ENCODE measurements at places on chromosomes 5 and 9.

- DNase-seq, result no peak
These were observed 2.2 kb downstream of the TNIP1 start for GRCh38 chr5:151078490-151079262.

- DNase-seq, result no peak
These were observed 19.3 kb upstream of the CAMSAP1 start for GRCh38 chr9:135926402-135927194.

GRCh38 chr5:132375957-132376356, 6.4 kb downstream of the SLC22A5 start:
- no peak for DNase-seq

DNA sequence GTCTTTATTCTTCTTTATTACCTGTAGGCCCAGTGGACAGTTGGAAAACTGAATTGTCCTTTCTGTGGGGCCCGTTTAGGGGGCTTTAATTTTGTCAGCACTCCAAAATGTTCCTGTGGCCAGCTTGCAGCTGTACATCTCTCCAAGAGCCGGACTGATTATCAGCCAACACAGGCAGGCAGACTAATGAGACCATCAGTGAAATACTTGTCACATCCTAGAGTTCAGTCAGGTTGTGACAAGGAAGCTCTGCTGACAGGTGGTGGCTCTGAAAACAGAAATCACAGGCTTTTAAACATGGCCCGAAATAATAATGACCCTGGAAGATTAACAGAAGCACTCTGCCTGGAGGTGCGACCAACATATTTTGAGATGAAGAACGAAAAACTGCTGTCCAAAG, 47.9 kb downstream of the RNF180 start:
- no peak for DNase-seq

DNA sequence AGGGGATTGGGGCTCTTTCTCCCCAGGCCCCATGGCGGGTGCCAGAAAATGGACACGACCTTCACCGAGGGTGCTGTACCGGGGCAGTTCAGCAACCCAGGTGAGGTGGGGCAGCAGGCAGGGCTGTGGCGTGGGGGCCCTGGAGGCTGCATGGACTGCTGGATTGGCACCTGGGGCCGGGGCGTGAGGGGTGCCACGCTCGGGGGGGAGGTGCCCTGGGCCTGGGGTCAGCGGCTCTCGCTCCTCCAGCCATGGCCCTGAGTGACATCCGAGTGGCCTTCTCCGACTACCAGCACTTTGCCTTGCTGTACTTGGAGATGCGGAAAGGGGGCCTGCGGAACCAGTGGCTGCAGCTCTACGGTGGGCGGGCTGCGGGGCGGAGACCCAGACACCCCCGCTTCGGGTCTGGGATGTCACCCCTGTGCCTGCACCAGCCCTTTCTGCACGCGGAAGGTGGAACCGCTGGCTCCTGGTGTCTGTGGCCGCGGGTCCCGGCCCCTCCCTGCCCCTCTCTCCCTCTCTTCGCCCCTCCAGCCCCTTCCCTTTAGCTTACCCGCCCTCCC, 1.8 kb downstream of the LCNL1 start:
- DNase-seq, result no peak

GRCh38 chr9:130043654-130044623, 950 bp upstream of the FNBP1 start:
- DNase-seq, result peak; percentile 56

DNA sequence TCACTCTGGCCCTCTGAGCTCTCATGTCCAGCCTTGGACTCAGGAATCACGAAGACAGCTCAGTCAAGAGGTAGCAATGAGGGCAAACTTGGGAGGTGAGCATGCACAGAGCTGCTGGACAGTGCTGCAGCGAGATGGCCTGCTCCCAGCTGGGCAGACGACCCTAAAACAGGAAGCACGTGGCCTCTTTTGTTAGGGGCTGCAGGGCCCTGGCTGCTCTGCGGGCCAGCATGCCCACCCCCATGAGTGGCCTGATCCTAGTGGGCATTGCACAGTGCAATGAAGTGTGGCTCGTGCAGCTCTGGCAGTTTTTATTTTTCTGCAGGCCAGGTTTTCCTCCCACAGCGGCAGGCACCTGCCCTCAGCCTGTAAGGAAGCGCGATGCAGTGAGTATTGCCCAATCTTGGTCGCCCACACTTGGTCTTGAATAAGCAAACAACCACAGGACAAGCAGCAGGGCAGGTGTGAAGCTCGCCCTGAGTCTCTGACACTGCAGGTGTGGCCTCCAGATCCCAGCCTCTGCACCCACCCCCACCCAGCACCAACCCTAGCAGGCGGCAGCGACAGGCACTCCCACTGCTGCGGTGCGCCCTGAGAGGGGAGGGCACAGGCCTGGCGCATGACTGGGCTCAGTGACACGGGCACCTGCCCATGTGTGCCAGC, 60.8 kb downstream of the SEMA4D start:
- peak; percentile 79 for DNase-seq

DNA sequence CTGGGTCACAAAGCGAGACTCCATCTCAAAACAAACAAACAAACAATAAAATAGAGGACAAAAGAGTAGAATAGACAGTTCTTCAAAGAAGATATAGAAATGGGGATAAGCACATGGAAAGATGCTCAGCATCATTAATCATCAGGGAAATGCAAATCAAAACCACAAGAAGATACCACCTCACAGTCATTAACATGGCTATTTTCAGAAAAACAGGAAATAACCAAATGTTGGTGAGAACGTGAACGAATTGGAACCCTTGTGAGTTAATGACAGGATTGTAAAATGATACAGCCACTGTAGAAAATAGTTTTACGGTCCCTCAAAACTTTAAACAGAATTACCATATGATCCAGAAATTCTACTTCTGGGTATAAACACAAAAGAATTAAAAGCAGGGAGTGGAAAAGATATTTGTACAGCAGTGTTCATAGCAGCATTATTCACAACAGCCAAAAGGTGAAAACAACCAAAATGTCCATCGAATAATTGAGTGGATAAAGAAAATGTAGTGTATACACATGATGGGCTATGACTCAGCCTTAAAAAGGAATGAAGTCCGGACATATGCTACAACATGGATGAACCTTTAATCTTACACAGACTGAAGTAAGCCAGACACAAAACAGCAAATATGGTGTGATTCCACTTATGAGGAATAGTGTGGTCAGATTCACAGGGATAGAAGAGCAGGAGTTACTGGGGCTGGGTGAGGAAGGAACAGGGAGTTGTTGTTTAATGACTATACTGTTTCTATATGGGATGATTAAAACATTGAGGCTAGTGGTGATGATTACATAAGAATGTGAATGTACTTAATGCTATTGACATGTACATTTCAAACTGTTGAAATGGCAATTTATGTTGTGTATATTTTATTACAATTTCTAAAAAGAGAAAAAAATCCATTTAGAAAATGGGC, 19.7 kb downstream of the OR2V2 start:
- DNase-seq, result no peak

- no peak for DNase-seq
These were observed 45.7 kb downstream of the PPARGC1B start for GRCh38 chr5:149775785-149776184.

DNA sequence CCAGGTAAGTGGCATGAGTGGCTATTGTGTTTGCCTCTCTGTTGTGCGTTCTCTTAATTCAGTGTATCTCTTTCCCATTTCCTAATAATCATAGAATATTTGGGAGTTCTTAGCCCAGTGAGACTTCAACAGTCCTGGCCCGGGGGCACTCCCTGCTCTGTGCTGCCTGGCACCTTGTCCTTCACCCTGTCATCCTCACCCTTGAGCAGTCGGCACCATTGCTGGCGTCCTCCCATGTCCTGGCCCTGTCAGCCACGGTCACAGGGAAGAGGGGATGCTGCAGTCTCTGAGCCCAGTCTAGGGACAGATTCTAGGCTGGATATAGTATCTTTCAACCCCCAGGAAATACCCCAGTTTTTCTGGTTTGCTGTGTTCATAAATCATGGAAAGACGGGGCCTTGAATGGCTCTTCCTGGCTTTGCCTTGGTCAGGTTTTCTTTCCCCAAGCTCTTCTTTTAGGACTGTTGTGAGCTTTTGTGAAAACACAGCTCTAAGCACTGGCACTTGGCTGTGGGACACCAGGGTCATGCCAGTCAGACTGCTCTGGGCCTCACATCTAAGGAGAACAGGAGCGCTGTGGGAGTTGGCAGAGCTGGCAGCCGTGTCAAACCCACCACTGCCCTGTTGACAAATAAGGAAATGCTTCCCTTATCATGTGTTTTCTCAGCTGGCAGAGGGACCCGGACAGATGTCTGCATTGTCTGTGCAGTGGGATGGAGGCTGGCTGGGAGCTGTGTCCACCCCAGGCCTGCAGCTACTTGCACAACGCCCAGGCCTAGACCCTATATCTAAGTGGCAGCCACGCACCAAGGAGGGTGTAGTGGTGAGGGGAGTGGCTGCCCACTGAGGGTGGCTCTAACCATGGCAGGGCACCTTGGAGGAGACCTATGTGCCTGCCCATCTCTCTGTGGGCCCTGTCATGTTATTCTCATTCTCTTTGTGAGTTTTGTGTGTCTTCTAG, 378.6 kb downstream of the ICE1 start:
- DNase-seq, result no peak

GRCh38 chr9:83382421-83382820, 155.8 kb downstream of the FRMD3 start:
- DNase-seq, result no peak

DNA sequence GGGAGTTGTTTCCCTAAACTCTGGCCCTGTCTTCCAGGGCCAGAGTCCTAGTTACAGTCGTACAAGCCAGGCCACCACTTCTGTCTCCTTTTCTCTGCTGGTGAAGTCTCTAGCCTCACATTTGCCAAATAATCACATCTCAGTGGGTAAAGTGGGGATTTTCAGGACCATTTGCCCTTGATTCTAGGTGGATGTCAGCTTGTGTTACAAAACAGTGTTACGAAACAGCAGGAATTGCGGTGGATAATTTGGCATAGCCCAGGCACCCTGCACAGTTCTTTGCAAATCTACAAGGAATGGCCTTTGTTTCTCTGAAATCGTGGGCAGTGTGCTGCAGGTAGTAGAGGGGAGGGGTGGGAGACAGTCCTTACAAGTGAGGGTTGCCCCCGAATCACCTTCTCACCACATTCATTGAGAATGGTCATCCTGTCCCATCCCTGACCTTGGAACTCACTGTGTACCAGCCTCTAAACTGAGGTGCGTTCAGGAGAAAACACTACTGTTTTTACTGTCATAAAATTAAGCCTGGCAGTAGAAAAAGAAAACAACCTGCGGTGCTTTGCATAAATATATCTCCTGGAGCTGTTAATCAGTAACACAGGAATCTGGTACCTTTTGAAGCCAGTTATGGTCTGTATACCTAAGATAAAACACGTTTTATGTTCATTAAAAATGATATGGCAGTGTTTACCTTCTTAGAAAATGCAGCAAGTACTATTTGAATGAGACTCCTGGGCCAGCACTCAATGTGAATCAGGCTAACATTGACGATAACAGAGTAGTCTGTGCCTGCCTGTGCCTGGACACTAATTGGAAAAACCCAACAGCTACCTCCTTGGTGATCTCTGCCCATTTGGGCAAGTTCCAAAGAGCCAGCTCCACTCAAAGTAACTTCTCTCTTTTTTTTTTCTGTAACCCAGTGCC, 44.3 kb downstream of the CYSTM1 start:
- DNase-seq, result peak; percentile 61

DNA sequence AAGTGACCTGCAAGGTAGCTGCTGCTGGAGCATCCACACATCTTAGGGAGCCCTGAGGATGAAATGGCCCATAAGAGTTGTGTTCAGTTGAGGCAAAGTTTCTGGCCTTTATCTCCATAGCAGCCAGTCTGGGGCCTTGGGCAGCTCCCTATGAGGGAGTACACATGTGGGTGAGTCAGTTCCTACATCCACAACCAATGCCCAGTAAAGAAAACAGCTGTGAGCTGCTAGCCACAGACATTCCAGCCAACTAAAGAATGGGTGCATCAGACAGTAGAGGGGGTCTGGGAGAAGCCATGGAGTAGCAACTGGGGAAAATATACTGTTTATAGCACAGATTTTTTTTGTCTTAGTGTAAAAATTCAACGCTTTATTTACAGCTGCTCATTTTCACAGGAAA, 720.7 kb downstream of the TLE1 start:
- DNase-seq, result no peak

GRCh38 chr9:126150411-126151030, 176.1 kb upstream of the MVB12B start:
- DNase-seq, result no peak

DNA sequence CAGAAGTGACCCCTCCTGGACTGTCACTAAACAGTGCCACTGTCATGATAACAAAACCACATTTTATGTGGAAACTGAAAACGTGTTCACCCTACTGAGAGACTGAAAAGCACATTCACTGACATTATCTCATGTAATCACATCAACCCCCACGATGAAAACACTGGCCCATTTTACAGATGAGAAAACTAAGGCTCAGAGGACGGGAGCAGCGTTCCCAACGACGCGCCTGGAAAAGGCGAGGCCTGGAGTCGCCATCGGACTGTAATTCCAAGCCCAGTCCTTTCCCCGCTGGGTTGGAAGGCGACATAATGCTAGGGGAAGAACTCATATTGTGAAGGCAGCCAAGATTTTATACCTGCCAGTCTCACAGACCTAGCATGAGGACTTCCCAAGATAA, 140.0 kb downstream of the ADAMTS2 start:
- DNase-seq, result no peak

GRCh38 chr9:8542537-8542936, 743.0 kb upstream of the DMAC1 start:
- DNase-seq, result no peak

DNA sequence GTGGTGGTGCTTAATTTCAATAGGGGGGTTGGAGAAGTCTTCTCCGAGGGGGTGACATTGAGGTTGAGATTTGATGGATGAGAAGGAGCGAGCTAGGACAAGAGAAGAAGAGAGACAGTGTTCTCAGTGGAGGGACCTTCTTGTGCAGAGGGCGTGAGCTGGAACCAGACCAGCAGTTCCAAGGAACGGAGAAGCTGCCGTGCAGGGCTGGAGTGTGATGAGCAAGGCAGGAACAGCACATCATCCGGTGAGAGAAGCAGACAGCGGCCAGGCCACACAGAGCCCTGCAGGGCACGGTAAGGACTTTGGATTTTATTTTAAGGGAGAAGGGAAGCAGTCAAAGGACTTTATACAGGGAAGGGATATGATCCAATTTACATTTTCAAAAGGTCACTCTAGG, 206.9 kb downstream of the MELK start:
- DNase-seq, result no peak

DNA sequence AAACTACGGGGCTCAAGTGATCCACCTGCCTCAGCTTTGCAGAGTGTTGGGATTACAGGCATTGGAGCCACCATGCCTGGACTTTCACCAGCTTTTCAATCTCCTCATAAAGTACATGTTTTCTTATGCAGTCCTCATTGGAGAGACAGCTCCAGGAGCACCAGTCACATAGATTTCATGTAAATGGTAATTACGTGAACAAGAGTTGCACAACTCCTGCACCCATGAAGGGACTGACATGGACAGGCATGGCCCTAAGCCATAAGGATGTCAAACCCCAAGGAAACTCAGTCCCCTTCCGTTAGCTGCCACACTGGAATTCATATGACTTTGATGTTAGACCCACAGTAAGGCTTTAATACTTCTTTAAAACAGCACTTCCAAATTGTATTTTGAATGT, 7.6 kb upstream of the ADGRV1 start:
- no peak for DNase-seq

GRCh38 chr5:77437194-77437593, 54.9 kb downstream of the WDR41 start:
- DNase-seq, result no peak
